ENCODE measurements at places on chromosomes 2 and 18.

- no peak overlapping the region for H3K4me3 ChIP-seq
- no peaks in the 10 kb centered on the region for H3K4me1 ChIP-seq
- DNase-seq, result no peak
- no peaks in the 10 kb centered on the region for H3K27me3 ChIP-seq
Observed at GRCh38 chr2:202841090-202841867, 30.3 kb downstream of the ICA1L start.

DNA sequence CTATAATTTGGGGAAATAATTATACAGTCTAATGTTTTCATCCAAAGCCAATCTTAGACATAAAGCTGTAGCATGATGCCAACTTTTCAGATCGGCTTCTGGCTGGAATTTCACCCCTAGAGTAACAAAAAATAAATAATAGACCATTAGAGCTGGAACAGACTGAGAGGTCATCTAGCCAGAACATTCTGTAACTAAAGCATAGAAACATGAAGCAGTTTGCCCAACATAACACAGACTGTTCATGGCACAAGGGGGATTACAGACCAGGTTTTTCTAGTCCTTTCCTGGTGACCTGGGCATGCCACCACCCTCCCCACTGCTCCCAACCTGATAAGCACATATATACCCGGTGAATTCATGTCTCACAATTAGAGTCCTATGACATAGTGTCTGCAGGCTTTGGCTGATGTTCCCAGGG, 116.4 kb upstream of the PPP1CB start:
- no peaks in the 10 kb centered on the region for H3K27me3 ChIP-seq
- H3K4me1 ChIP-seq, result peaks cover 31% of the 10 kb centered on the region
- no peaks in the 10 kb centered on the region for H3K36me3 ChIP-seq
- no peak for DNase-seq
- H3K4me3 ChIP-seq, result no peak overlapping the region
- H3K27ac ChIP-seq, result peak overlapping the region; percentile 20

- no peaks in the 10 kb centered on the region for H3K27me3 ChIP-seq
- H3K27ac ChIP-seq, result no peak overlapping the region
- H3K4me1 ChIP-seq, result peaks cover 18% of the 10 kb centered on the region
- H3K4me3 ChIP-seq, result no peak overlapping the region
- peaks cover 9% of the 10 kb centered on the region for H3K36me3 ChIP-seq
Observed at GRCh38 chr2:98880266-98881152, 55.5 kb downstream of the CRACDL start.

DNA sequence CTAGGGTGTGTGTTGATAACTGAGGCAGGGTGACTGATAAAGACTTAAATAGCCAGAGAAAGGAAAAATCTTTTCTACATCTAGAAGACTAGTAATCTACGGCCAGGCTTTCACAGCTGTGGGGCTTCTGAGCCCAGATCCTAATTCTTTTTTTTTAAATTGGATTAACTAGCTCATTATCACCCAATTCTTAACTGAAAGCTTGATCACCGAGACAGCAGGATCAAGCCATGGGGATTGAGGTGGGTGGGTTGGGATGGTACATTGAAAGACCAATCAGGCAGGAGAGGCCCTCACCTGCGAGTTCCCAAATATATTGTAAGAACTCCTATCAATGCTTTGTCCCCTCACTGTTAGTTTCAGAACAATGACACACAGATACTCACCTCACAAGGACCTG, 20.0 kb upstream of the NFE2L2 start:
- no peaks in the 10 kb centered on the region for H3K36me3 ChIP-seq
- H3K4me1 ChIP-seq, result peaks cover 10% of the 10 kb centered on the region
- H3K4me3 ChIP-seq, result no peak overlapping the region

- H3K36me3 ChIP-seq, result no peaks in the 10 kb centered on the region
- H3K27me3 ChIP-seq, result no peaks in the 10 kb centered on the region
- H3K4me1 ChIP-seq, result peaks cover 8% of the 10 kb centered on the region
- H3K27ac ChIP-seq, result no peak overlapping the region
Observed at GRCh38 chr2:234078129-234078528, 27.6 kb downstream of the SPP2 start.

- no peaks in the 10 kb centered on the region for H3K27me3 ChIP-seq
- no peak overlapping the region for H3K4me3 ChIP-seq
- no peaks in the 10 kb centered on the region for H3K36me3 ChIP-seq
- no peak for DNase-seq
Observed at GRCh38 chr2:69975853-69976462, 14.5 kb upstream of the ASPRV1 start.

GRCh38 chr18:63099091-63099840, 220.3 kb downstream of the BCL2 start:
- peaks cover 6% of the 10 kb centered on the region for H3K4me1 ChIP-seq
- no peak overlapping the region for H3K27ac ChIP-seq
- peaks cover 2% of the 10 kb centered on the region for H3K27me3 ChIP-seq
- no peaks in the 10 kb centered on the region for H3K36me3 ChIP-seq
- no peak overlapping the region for H3K4me3 ChIP-seq

Data from MCF 10A (cell line).